Hepatocyte (in vitro differentiated cells): ENCODE measurements at places on chromosomes 16 and 17. TPM values are rescaled to one million over a fixed set of nuclear protein-coding genes. Genes with fewer than 3 reads are reported as not detected.

Gene KRTAP17-1
- total RNA-seq, result not detected in 2 replicates

Gene MRPL58
- total RNA-seq, result 39.3 and 49.5 TPM in 2 replicates

Gene B9D1
- total RNA-seq, result 19.0 and 29.6 TPM in 2 replicates

Gene WFIKKN2
- 0.36 and 0.50 TPM in 2 replicates for total RNA-seq

Gene SRL
- total RNA-seq, result 1.1 and 1.2 TPM in 2 replicates

Gene RDM1
- total RNA-seq, result 0.80 and 0.87 TPM in 2 replicates

Gene NAGLU
- 76.4 and 78.1 TPM in 2 replicates for total RNA-seq

Gene PPL
- total RNA-seq, result 29.1 and 32.8 TPM in 2 replicates

Gene SCIMP
- 0.03 TPM in 1 of 2 replicates, not detected in the other for total RNA-seq

Gene E2F4
- 70.4 and 76.6 TPM in 2 replicates for total RNA-seq

Gene ZACN
- 0.08 TPM in 1 of 2 replicates, not detected in the other for total RNA-seq

Gene PLXDC1
- total RNA-seq, result 4.1 and 8.6 TPM in 2 replicates

Gene CORO1A
- total RNA-seq, result 2.4 and 3.2 TPM in 2 replicates

Gene TMEM256
- total RNA-seq, result 109 and 118 TPM in 2 replicates

Gene TBC1D3B
- total RNA-seq, result 2.0 TPM in 1 of 2 replicates, not detected in the other
